BE2C (cell line): ENCODE measurements at places on chromosomes 1 and 21.

GRCh38 chr1:218397752-218398339, 52.7 kb downstream of the TGFB2 start:
- no peak for DNase-seq

DNA sequence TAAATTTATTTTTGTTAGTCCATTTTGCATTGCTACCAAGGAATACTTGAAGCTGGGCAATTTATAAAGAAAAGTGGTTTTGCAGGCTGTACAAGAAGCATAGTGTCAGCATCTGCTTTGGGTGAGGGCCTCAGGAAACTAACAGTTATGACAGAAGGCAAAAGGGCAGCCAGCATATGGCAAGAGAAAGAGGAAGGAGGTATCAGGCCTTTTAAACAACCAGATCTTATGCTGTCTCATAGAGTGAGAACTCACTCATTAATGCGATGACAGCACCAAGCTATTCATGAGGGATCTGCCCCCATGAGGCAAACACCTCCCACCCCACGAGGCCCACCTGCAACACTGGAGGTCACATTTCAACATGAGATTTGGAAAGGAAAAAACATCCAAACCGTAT, 898.4 kb downstream of the KCNT2 start:
- DNase-seq, result no peak

DNA sequence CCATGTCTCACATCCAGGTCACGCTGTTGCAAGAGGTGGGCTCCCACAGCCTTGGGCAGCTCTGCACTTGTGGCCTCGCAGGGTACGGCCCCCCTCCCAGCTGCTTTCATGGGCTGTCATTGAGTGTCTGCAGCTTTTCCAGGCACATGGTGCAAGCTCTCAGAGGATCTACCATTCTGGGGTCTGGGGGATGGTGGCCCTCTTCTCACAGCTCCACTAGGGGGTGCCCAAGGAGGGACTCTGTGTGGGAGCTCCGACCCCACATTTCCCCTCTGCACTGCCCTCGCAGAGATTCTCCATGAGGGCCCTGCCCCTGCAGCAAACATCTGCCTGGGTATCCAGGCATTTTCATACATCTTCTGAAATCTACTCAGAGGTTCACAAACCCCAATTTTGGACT, 219.4 kb downstream of the LRRC7 start:
- no peak for DNase-seq

DNA sequence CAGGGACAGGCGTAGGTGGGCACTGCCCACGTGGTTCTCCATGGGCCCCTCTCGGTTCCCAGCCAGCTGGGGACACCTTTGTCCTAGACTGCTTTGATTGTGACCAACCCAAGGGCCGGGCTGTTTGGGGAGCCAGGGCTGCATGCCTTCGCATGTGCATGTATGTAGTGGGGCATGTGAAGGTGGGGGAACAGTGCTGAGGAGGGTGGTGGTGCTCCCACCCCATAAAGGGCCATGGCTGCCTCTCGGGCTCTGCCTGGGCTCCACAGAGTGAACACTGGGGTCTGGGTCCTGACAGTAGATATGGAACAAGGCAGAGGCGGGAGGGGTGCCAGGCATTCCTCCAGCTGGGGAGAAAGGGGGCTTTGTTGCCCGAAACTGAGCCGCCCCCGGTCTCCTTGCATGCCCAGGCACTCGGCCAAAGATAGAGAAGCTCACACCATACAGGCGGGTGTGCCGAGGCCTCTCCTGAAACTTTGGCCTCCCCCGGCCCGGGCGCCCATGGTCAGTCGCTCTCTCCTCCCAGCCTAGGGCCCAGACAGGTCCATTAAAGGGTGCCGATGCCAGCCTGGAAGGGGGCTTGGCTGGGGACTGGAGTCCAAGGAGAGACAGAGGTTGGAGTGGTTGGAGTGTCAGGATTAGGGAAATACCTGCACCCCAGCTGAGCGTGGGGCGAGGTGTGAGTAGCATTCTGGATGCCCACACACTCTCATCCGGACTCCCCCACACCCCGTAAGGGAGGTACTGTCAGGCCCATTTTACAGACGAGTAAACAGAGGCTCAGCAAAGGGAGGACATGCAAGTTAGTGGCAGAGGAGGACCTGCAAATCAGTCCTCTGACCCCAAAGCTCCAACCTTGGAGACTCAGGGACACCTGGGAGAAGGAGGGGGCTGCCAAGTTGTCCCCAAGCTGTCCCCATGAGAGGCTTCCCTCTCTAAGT, 41.1 kb downstream of the EPHA2 start:
- no peak for DNase-seq

DNA sequence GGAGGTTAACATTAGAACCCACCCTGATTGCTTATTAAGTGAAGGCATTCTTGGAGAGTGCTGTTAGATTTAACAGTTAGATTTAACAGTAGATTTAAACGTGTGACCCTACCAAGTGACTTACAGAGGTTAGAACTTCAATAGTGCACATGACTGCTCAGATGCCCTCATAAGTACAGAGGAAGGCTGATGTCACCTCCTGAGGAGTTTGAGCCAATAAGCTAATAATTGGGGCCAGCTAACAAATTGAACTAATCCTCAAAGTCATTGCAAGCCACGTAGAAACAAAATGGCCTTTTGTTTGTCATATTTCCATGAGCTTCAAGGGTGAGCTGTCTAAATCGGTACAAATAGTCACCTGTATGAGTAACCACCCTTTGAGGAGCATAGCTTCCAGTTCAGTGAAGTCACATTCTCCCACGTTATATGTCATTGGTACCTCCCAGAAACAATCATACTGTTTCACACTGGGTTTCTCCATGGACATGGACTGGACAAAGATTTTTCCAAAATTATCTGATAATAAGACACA, 11.7 kb downstream of the AVPR1B start:
- no peak for DNase-seq

DNA sequence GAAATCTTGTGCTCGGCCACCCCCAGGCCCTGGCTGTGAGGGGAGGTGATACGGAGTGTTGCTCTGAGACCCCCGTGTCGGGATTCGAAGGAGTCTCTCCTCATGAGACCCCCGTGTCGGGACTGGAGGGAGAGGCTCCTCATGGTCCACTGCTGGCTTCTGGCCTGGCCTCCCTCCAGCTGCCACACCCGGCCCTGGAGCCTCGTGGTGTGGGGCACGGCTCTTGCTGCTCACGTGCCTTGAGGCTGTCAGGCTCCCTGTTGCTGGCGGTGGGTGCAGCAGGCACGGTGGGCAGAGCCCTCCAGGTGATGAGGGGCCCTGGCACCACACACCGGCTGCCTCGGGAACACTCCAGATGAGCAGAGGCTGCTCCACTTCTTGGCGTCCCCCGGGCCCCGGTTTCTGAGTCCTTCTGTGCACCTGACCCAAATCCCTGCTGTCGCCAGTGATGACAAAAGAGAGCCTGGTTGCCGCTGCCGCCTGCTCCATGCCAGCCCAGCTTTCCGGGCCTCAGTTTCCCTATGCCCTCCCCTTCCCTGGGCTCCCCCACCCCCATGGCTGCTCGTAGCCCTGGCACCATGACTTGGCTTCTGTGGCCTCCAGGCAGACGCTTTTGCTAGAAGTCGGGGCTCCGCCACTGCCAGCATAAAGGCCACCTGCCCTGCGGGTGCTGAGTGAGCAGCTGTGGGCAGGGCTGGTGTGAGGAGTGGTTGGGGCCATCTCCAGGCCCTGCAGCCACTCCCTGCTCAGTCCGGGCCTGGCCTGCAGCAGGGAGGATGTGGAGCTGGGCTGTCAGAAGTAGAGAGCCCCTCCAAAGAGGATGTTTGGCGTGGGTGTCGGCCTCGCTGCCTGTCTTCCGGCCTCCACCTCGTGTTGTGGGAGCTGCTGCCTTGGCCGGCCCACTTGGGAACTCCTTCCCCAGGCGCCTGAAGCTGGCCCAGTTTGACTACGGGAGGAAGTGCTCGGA, 11.8 kb downstream of the TMEM240 start:
- no peak for DNase-seq

- DNase-seq, result no peak
Observed at GRCh38 chr1:59045137-59045536, 251.8 kb upstream of the FGGY start.

DNA sequence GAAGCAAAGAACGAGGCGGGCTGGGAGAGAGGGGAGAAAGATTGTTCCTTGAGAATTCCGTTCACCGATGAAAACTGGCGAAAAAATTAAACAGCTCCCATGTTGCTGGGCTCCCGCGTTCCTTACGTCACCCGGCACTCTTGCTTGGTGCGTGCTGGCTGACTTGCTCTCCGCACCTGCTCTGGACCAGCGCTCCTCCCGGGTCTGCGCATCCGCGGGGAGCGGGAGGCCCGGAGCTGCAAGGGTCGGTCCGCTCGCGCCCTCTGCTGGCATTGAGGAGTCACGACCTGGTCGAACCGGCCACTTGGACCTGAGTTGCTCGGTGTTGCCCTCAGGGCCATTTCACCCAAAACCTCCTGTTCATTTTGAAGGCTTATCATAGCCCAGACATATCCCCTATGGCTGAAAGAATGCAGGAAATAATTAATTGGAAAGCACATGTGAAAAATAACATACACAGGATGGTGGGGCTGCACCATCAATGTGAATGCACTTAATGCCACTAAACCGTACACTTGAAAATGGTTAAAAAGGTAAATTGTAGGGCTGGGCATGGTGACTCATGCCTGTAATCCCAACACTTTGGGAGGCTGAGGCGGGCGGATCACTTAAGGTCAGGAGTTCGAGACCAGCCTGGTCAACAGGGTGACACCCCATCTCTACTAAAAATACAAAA, 98.9 kb upstream of the BACE2 start:
- peak; percentile 63 for DNase-seq

DNA sequence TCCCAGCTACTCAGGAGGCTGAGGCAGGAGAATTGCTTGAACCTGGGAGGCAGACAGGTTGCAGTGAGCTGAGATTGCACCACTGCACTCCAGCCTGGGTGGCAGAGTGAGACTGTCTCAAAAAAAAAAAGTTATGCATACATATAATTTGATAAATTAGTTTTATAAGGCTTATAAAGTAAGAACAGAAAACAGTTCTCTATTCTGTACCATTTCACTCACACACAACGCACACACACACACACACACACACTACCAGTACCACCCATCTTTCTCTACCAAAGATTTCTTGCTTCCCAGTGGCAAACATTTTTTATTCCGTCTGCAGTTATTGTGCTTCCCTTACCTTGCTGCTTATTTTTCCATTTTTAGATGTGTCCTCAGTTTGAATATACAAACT, 46.4 kb upstream of the FASLG start:
- no peak for DNase-seq

DNA sequence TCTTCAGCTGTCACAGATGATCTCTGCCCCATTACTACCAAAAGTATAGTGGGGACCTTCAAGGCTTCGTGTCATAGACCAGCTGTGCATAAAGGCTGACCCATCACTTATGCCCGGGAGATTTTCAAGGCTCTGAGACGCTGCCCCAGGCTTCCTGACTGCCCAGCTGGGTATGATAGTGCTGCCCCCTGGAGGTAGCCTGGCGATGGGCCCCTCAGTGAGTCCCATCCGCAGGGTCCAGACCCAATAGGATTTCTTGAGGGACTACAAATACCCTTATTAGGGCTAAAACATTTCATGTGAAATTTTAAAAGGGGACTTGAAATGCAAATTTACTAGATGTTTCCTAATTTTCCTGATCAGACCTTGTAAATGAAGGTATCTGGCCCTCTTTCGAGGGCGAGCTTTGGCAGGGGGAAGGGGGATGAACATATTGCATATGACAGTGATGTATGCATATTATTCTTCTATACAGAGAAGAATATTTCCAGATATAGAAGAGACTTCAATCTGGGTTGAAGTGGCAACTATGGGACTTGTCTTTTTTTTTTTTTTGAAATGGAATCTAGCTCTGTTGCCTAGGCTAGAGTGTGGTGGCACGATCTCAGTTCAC, 11.7 kb upstream of the FCMR start:
- DNase-seq, result peak; percentile 71
